Mammary epithelial cell (primary cell): ENCODE measurements at places on chromosomes 7 and 10.

GRCh38 chr10:19730167-19730906, 85.9 kb upstream of the PLXDC2 start:
- peak; percentile 17 for DNase-seq

DNA sequence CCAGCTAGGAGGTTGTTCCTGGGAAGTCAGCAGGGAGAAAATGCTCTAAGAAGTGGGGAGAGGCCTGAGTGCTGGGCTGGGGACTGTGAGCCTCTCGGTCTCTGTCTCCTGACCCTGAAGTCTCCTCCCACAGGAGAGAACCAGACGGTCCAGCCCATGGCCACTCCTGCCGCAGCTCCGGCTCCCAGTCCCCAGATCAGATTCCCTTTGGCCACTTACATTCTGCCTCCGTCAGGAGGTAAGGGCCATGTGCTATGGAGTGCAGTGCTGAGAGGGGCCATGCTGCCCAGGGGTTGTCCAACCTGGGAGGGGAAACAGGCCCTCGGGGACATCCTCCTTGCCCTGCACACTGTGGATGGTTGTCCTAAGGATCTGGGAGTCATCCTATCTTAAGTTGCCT, 21.3 kb upstream of the ZNF467 start:
- DNase-seq: no peak

DNA sequence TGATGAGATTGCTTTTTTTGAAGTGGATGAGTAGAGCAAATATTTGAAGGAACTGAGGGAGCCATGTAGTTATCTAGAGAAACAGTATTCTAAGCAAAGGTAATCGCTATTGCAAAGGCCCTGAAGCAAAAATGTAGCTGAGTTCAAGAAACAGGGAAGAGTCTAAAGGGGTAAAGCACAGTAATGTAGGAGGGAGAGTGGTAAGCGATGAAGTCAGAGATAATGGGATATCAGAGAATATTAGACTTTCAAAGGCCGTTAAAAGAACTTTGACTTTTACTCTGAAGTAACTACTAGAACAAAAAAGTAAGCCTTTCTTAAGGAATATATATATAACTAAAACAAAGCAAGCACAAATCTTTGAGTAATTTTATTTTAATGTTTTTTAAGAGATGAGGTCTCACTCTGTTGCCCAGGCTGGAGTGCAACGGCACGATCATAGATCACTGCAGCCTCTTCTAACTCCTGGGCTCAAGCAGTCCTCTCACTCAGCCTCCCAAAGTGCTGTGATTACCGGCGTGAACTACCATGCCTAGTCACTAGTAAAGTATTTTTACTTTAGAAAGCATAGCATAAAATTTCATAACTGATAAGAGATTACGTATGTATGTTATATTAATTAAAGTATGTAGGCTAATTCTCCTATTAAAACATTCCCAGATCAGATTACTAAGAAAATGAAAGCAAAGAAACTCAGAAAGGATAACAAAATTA, 61.7 kb upstream of the OIT3 start:
- no peak for DNase-seq

DNA sequence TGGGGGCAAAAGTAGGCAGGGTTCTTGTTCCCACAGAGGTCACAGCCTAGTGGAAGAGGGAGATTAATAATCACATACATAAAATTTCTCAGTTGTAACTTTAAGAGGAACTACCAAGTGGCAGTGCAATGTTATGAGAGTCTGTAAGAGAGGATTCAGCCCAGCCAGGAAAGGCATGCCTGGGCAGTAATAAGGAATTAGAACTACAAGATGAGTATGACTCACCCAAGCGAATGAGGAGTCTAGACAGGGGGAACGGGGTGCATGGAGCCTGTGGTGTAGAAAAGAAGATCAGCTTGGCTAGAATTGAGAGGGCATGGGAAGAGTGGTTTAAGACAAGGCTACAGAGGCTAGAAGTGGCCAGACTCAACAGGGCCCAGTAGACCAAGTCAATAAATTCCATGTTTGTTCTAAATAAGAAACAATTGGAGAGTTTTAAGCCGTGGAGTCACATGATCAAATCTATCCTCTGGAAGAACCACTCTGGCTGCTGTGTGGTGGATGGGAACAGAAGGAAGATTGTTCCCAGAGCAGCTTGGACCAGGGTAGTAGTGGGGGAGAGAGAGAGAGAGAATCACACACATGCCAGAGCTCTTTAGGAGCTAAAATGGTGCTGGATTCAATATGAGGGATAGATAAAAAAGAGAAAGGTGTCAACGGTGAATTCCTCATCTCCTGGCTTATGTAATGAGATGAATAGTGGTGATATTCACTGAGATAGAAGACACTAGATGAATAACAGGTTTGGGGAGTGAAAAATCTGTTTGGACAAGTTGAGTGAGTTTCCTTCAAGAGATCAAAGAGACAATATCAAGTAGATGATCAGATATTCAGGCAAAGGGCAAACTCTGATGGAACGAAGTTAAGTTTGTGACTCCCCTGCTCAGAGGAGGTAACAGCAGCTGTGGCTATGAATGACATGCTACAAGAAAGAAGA, 265.1 kb downstream of the FGFR2 start:
- peak; percentile 84 for DNase-seq

DNA sequence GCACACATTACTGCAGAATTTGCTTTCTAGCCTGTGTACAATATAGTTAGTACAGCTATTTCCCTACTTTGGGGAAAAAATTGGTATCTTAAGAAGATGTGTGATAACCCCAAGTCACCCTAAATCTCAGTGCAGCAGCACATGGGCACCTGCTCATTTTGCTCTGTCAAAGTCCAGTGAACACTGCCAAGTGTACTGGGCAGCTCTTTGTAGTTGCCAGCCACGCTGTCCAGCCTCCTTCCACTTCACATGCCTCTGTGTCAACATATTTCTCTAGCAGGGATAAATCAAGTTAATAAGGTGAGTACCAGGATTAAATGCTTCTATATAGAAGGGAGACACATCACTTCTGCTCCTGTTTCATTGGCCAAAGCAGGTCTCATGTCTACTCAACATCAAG, 87.1 kb upstream of the CDC14C start:
- no peak for DNase-seq

DNA sequence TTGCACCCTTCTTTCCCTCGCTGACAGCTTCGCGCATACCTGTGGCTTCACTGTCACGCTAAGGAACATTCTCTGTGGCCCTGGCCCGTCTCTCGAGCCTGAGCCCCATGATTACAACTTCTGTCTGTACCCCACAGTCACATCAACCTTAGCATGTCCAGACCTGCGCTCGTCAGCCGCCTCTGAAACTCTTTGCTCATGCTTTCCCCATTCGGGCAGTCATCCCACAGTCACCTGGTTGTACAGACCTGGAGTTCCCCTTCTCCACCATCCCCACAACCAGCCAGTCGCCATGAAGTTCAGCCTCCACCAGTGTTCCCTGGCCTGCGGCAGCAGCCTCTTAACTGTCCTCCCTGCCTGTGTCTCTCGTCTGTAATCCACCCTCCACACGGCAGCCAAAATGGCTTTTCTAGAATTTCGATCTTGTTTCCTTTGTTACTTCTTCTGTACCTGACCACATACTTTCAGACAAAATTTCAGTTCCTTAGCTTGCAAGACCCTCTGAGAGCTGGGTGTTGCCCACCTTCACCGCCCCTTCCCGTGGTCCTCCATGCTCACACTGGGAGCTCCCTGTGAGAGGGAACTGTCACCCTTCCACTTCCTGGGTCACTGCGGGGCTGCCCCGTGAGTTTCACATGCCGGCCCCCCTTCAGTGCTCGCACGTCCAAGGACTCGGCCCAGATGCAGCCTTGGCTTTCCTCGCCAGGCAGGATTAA, 229.2 kb downstream of the CELF2 start:
- no peak for DNase-seq

DNA sequence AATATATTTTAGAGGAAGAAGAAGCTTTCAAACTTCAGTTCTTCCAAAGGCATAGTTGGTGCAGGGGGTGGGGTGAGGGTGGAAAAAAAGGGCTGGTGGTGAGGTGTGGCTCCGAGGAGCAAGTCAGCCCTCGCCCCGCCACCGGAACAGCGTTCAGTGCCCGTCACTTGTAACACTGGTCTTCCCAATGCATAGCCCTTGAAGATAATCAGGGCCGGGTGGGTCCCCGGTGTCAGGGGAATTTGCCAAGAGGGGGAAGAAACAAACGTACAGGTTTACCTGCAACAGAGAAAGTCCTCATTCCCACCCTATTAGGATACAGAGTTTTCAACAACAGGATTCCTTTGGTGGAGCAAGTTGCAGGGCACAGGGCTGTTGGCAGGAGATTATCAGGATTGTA, 1.5 kb downstream of the SVOPL start:
- no peak for DNase-seq

GRCh38 chr7:6286486-6286885, 14.1 kb upstream of the CYTH3 start:
- no peak for DNase-seq

DNA sequence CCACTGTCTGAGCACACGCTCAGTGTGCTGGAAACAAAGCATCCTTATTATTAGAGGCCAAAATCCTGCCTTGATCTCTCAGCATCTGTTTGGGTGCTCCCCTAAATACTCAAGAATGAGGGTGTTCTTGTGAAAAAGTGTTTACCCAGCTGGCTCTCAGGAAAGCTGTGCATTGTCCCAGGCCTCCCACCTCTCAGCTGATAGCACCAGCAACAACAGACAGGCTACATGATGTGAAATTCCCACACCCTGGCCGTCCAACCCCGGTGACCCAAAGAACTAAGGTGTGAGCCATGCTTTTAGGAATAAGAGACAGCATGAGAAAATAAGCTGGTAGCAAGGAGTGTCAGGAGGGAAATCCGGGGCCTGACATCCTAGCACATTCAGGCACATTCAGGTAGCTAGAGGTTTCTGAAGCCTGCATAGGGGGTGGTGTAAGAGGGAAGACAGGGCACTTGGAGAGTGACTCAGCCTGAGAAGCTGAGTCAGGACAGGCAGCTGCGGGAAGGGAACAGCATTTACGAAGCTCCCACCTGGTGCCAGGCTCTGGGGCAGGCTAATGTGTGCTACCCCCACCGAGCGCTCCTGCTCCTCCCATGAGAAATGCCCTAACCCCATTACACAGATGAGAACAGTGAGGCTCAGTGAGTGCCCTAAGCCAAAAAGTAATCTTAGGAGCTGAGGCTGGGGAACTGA, 205.6 kb downstream of the GRID1 start:
- no peak for DNase-seq

DNA sequence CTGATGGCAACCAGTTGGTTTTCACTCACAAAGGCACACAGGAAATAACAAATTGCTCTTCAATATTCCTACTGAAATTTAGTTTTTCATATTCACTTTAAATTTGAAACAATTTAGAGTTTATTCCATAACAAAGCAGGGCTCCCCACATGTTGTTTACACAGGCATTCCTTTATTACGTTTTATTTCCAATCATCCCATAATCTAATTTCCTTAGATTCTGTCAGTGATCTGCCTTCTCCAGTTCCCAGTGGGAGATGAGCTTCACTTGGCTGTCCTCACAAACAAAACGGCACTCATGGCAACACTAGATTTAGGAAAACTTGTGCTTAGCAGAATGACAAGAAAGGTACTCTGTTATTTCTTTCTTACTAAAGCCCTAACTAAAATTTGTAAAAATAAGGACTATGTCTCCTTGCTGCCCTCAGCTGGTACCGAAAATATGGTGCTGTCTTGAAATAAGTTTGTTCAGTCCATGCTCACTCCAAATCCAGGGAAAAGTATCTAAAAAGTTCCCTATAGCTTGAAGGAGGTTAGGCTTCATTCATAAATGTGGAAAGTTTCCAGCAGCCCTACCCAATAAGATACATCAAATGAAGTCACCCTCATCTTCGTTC, 23.0 kb downstream of the PHYH start:
- DNase-seq: no peak

DNA sequence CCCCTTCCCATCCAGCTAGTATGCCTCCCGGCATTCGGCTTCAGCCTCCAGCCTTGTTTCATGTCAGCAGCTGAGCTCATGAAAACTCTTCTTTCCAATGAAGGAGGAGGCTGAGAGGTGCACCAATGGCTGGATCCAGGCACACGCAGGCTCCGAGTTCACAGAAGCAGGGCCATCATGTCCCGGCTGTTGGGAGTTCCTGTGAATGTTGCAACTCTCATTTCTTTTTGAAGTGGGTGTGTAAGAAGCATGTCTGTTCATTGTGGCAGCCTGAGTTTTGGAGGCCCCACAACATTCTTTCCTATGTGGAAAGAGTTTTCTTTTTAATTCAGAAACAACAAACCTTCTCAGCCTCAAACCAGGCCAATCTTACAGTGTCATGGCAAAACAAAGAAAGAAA, 89.7 kb downstream of the PTPRE start:
- DNase-seq: no peak

GRCh38 chr7:16915405-16915804, 33.6 kb upstream of the AGR3 start:
- peak; percentile 98 for DNase-seq

DNA sequence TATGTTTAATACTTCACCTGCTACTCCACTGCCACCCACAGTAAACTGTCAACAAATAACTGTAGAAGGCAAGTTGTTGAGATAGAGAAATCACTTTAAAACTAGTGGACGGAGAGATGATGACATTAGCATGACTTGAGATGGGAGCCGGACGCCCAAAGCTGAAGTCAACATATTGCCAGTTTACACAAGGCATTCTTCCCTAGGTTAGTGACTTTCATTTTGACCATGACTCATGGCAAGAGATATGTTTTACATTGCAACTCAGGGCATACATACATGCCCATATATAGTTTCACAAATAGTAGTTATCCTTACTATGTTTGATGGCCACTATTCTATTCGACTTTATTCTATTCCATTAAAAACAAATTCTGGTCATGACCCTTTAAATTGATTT, 296.6 kb downstream of the PLXNA4 start:
- no peak for DNase-seq

GRCh38 chr7:315516-316265, 25.7 kb downstream of the FOXL3 start:
- DNase-seq: no peak

DNA sequence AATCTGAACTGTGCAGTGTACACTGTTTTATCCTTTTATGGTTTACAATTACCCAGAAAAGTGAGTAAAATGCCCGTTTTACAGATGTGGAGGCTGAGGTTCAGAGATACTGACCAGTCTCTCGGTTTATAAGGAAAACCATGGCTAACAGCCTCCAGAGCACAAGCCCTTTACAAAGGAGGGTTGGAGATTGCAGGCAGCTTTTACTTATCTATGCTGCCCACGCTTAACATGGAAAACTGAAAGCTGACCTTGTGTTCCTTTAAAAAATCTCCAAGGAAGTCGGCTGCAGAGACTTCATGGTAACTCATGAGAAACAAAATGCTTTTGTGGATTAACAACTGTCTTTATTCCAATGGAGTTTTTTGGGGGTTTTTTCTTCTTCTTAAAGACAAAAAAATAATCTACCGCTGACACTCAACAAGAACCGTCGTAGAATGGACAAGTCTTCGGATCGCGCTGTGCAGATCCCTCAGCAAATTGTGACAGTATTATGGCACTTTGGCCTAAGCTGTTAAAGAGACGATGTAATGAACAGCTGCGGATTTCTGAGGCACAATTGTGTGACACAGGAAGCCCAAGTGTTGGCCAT, 654 bp upstream of the SLF2 start:
- no peak for DNase-seq

GRCh38 chr10:31147210-31147608, 115.5 kb upstream of the ZNF438 start:
- DNase-seq: peak; percentile 75

- DNase-seq: no peak
Observed at GRCh38 chr7:387132-388022, 97.4 kb downstream of the FOXL3 start.
